ENCODE measurements at places on chromosomes 2 and 18.

DNA sequence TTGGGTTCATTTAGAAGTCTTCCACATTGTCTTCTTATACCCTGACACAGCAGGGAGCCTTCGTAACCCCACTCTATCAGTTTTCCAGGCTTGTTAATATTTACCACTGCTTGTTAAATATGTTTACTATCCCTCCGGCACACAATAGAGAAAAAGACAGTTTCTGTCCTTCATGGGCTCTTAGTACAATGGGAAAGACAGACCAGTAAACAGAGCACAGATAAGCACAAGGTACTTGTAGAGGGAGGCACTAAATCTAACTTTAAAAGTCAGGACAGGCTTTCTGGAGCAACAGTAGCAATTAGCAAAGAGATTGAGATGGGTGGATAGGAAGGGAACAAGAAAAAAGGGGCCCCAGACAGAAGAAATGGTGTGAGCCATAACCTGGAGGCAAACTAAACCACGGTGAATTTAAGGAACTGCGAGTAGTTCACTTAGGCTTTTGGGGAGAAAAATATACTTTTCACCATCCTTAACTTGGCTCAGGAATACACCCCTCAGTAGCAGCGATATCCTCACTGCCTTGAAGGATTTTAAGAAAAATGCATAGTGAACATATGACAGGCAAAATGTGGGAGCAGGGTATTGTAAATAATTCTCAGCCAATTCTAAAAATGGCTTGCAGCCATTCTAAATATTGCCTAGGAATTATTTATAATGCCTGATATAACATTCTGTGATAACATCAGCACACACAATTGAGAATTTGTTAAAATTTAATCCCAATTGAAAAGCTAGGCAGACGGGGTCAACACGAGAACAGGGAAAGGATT lies 383.7 kb downstream of the CDH2 start:
- DNase-seq: no peak

- no peak for DNase-seq
Measured at GRCh38 chr2:6787376-6787775, 78.3 kb downstream of the CMPK2 start.

DNA sequence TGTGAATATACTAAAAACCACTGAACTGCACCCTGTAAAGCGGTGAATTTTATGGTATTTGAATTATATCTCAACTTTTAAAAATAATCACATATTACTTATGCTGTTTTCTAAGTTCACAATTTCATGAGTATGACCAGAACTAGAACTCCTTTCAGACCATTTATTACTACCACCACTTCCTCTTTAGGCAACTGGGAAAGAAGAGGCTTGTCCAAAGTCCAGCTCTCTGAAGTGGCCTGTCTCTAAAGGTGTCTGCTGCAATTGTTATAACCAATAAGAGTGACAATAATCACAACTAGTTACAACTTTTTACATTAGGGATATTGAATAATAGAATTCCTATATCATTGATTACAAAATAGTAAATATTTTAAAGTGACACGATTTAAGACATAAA lies 267.9 kb upstream of the PIK3C3 start:
- no peak for DNase-seq

DNA sequence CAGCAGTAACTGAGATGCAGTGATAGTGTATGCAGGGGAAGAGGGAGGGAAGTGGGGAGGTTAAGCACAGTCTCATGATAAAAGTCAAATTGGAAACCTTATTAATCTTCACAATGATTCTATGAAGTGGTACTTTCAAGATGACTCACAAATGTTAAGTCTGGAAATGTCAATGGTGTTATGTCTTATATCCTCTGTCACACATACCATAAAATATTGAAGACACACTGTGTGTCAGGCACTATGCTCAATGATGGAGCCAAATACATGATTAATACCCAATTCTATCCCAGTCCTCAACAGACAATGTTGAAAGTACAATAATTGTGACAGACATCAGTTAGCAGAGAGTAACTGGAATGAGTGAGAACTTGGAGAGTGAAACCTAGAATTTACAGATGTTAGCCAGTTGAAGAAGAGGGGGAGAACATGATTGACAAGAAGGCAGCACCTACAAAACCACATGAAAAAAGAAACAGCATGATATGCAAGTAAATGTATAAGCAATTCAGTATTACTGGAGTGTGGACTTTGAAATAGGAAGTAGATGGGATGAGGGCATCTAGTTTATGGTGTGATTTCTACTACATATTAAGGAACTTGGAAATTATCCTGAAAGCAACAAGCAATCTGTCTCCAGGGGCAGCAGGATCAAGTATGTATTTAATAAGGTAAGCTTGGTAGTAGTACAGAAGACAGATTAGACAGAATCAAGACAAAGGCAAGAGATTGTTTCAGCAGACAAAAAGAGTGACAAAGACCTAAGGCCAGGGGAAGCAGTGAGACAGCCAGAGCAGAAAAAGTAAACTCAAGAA lies 107.6 kb downstream of the STRN start:
- no peak for DNase-seq

DNA sequence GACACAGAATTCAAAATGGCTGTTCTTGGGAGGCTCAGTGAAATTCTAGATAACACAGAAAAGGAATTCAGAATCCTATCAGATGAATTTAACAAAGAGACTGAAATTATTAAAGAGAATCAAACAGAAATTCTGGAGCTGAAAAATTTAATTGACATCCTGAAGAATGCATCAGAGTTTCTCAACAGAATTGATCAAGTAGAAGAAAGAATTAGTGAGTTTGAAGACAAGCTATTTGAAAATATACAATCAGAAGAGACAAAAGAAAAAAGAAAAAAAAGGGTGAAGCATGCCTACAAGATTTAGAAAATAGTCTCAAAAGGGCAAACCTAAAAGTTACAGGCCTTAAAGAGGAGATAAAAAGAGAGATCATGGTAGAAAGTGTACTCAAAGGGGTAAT lies 12.0 kb upstream of the RANBP2 start:
- no peak for DNase-seq

DNA sequence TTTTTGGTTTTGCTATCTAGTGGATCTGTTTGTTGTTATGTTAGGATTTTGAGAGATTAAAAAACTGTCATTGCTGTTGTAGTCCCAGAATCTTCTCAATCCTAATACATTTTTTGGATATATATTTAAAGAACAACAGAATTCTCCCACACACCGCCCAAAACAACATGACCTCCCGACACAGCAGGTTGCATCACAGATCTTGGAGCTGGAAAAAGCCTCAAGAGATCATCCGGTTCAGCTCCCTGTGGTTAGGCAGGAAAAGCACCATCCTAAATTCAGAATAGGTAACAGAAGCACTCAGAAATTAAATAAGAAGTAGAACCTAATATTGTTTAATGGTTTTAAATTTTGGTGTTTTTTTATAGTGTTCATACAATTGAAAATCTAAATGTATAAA lies 251.4 kb upstream of the STON1 start:
- DNase-seq: no peak

- no peak for DNase-seq
Measured at GRCh38 chr18:57243624-57244179, 96.8 kb downstream of the BOD1L2 start.

GRCh38 chr2:161208527-161209139 lies 48.4 kb downstream of the TANK start:
- no peak for DNase-seq

DNA sequence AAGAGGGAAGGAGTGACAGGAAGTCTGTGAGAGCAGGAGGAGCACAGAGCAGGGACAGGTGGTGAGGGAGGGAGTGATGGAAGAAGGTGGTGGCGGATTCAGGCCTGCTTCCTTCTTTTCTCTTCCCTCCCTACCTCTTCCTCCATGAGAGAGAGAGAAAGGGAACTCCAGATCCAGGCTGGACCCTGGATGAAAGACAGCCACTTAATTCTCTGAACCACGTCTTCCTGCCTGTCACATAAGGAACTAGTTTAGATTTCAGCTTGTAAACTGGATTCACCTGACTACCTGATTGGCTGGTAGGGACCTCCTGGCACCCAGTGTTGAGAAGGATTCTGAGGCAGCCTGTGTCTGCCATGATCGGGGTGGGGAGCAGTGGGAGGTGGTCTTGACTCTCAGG lies 48.9 kb downstream of the PAX8 start:
- no peak for DNase-seq

DNA sequence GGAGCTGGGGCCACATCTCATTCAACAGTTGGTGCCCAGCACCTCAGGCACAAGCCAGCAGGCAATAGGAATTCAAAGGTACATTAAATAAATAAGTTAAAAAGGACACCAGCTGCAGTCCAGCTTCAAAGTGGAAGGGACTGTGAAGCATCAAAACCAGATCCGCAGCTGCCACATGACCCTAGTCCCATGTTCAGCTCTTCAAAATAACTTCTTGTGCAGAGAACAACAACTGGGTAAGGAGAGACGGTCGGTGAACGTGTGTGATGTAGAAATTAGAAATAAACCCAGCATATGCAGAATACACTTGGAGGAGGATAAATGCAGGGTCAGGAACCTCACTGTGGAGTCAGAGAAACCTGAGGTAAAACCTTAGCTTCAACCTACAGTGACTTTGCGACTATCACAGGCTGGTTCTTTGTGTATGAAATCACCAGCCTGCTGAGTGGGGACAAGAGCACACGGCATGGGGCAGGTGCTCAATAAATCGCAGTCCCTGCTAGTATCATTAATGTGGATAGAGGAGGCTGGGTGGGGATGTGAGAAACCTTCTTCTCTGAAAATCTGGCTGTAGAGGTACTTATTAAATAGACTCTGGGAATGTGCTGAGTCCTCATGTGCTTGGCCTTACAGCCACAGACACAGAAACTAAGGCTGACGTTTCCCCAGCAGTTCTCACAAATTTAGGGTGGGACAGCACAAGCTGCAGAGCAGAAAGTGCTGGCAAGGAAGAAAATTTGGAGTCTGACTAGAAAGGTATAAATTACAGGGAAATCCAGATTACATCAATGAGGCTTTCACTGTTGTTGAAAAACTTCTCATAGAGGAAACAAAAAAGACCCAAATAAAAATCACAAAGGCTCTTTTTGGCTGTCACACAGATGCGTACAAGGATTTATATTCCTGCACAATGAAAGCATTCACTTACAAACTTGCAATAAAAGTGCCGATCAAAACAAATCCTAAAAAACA lies 20.7 kb downstream of the FBXO15 start:
- no peak for DNase-seq

DNA sequence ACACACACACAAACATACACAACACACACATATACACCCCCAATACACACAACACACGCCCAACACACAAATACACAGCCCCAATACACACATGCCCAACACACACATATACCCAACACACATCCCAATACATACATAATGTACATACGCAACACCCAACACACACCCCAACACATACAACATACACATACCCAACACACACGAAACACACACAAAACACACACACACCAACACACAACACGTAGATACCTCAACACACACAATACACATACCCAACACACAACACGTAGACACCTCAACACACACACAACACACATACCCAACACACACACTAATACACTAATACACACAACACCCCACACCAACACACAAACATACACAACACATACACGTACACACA lies 8.9 kb upstream of the STK25 start:
- DNase-seq: no peak

DNA sequence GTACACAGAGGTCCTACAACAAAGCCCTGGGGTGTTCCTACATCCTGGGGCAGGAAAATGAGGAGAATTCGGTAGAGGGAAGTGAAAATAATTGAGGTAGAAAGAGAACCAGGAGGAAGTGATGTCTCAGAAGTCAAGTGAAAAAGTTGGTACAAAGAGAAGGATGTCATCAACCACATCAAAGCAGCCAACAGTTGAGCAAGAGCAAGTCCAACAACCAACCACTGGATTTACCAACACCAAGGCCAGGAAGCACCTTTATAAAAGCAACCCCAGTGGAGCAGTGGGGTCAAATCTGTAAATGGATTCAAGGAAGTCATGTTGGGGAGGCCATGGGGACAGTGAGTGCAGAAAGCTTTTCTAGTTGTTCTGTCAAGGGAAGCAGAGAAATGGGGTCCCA lies 360.4 kb downstream of the ZNF516 start:
- DNase-seq: no peak

DNA sequence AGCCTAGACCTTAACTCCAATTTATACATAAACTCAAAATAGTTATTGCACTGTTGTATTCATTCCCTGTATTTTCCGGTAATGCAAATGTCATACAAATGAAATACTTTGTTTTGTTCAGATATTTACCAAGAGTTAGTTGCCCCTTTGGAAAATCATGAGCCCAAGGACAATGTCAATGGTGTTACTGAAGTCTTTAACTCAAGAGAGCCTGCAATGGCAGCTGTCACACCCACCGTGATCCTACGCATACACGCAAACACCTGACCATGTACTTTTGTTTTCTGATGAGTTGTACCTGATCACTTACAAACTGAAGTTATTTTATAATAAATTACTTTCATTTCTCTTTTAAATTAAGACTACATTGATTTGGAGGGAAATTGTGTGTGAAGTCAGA lies 11.7 kb upstream of the WIPF1 start:
- DNase-seq: no peak

GRCh38 chr2:144146076-144146475 lies 373.8 kb downstream of the ZEB2 start:
- no peak for DNase-seq

DNA sequence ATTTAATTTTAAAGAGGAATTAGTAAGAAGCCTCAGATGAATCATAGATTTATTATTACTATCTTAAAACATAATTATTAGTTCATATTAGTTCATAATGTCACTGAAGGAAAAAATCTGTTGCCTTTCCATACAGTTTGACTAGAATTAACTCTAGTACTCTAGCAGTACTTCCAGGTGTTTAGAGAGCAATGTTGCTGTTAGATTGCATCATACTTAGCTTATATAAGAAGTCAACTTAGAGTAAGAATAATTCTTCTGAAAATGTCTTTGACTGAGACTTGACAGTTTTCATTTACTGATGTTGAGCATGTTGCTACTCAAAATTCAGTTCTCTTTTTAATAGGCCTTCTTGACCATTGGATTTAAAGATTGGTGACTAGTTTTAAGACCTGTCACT lies 4.7 kb downstream of the RAB3GAP1 start:
- no peak for DNase-seq

- DNase-seq: no peak
Measured at GRCh38 chr18:8480506-8481328, 128.5 kb upstream of the RAB12 start.

- no peak for DNase-seq
Measured at GRCh38 chr18:8461544-8461943, 147.7 kb upstream of the RAB12 start.

GRCh38 chr2:12293874-12294273 lies 422.9 kb upstream of the TRIB2 start:
- no peak for DNase-seq

- no peak for DNase-seq
Measured at GRCh38 chr2:24169023-24169422, 5.8 kb upstream of the FAM228A start.

- DNase-seq: no peak
Measured at GRCh38 chr18:9104244-9104901, 1.9 kb downstream of the NDUFV2 start.

- no peak for DNase-seq
Measured at GRCh38 chr2:237556773-237557632, 9.4 kb upstream of the PRLH start.

DNA sequence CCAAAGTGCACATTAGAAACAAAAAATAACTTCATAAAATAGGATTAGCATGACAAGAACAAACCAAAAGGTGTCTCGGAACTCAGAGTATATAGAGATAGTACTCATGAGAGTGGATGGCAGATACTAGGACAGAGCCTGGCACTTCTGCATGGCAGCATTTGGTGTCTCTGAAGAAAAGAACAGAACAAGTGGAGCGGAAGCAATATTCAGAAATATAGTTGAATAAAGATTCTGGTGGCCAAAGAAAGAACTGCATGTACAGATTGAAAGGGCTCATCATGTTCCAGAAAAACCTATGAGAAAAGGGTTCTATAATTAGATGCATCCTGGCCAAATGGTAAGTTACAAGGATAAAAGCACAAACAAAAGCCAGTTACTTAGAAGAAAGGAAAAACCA lies 90.9 kb downstream of the CCDC138 start:
- no peak for DNase-seq

Measured in effector memory CD8-positive, alpha-beta T cell (primary cell).